Nephron progenitor cell (in vitro differentiated cells): ENCODE measurements at places on chromosomes 6 and 20.

GRCh38 chr20:46121184-46121930, 3.2 kb downstream of the CD40 start:
- no peak for DNase-seq

DNA sequence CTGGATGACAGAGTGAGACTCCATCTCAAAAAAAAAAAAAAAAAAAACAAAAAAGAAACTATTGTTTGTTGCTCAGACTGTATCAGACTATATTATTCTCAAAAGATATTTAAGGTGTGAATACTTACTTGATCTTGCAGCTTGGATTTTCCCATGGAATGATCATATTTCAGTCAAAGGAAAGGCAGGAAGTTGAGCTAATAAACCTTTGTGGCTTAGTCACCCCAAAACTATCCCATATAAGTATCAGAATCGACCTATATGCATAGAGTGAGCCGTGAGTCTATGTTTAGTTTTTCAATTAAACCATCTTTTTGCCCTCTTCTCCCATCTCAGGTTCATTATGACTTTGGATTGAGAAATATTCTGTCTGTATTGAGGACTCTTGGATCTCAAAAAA, 152.6 kb downstream of the DNAH8 start:
- no peak for DNase-seq

- DNase-seq, result peak; percentile 11
Measured at GRCh38 chr20:15146948-15147347, 809.5 kb upstream of the FLRT3 start.

GRCh38 chr6:170145272-170145592, 145.6 kb downstream of the DLL1 start:
- no peak for DNase-seq

- no peak for DNase-seq
Measured at GRCh38 chr6:122645256-122645655, 35.1 kb downstream of the PKIB start.

GRCh38 chr6:26477426-26477825, 19.7 kb downstream of the BTN2A1 start:
- DNase-seq, result no peak

DNA sequence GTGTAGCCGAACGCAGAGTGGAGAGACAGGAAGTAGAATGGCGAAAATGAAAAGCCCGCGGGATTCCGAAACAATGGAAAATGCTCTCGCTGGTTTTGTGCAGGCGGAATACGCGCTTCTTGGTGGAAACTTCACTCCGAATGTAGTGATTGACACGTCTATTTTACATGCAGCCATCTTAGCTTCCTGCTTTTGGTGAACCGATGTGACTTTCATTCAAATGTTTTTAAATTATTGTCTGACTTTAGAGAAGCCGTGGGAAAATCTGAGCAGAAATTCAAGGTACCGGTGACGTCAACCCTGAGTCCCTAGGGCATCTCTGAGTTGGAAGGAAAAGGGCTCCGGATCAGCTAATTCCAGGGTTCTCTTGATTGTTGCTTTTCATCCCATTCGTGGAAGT, 11.4 kb downstream of the GPX5 start:
- peak; percentile 20 for DNase-seq

DNA sequence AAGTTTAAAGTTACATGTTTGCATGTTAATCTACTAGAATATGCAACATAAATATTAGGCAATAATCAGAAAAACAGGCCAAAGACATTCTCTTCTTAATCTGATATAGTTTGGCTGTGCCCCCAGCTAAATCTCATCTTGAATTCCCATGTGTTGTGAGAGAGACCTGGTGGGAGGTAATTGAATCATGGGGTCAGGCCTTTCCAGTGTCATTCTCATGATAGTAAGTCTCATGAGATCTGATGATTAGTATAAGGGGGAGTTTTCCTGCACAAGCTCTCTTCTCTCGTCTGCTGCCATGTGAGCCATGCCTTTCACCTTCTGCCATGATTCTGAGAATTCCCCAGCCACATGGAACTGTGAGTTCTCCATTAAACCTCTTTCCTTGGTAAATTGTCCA, 1241.7 kb upstream of the ADGRB3 start:
- no peak for DNase-seq

DNA sequence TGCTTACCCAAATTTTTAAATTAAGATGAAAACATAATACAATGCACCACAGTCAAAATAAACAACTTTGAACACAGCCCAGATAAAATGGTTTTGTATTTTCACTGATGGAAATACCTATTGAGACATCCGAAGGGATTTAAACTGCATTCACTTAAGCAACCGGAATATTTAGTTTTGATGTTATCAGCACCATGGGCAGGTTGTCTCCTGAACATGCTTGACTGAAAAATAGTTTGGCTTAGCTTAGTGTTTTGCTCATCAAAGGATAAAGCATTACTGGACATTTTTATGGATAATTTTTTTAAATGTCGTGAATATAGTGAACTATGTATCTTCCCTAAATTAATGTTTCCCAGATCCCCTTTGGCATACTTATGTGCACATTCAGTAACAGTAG, 177.5 kb downstream of the GJA1 start:
- DNase-seq, result no peak

DNA sequence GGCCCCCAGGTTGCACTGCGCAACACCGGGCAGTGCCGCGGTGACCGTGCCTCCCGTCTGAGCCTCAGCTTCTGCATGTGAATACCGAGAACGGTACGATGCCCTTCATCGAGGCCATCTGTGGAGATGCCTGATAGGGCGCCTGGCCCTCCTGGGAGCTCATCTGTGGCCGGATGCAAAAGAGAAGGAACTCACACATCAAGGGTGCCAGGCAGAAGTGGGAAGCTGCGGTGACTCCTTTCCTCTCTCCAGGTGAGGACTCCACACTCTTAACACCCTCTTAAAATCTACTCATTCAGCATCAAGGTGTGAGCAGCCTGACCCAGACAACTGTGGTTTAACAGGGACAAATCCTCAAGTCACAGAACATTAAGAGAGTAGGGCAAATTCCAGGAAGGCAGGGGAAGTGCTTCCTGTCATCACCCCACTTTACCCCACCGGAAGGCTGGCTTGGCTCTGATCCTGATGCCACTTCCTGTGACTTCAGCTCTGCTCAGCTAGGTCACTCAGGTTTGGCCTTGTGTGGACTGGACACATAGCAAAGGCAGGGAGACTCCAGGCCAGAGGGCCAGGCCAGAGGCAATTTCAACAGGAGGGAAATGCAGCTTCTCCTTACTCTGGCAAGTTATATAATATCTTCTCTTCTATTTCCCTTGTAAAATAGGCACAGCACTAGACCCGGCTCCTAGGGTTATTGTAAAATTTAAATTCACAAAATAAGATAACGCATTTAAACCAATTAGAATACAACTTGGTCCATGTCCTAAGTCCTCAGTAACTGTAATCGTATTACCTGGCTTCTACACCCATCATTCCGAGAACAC, 69.4 kb downstream of the CPNE5 start:
- no peak for DNase-seq

- DNase-seq, result no peak
Measured at GRCh38 chr6:167150941-167151549, 6.7 kb downstream of the GPR31 start.

DNA sequence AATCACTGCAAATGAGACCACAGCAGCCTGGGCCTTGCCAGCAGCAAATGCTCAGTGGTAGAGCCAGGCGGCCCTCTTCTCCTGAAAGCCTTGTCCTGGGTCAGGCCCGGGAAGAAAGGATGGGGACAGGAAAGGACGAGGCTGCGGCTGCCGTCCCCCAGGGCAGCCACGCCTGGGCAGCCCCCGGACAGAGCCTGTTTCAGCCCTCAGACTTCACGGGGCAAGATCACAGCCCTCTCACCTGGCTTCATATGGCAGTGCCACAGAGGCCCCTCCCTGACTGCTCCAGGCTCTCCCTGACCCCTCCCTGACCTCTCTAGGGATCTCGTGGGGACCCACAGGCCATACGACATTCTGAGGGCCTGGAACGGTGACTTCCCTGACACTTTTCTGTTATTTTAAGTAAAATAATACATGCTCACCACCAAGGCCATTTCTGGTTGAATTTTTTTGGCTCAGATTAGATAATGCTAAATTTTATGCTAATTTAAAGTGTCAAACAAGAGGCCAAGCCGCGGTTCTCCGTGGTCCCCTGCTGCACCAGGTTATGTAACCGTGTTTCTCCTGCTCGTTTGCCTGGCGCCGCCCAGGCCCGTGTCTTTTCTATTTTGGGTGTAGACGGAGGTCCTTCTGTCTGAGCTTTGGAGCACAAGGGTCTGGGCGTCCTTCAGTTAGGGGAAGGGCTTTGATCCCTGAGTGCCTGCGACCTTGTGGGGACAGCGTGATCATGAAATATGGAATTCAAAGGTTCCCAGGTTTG, 59.9 kb upstream of the BHLHE23 start:
- DNase-seq, result no peak

DNA sequence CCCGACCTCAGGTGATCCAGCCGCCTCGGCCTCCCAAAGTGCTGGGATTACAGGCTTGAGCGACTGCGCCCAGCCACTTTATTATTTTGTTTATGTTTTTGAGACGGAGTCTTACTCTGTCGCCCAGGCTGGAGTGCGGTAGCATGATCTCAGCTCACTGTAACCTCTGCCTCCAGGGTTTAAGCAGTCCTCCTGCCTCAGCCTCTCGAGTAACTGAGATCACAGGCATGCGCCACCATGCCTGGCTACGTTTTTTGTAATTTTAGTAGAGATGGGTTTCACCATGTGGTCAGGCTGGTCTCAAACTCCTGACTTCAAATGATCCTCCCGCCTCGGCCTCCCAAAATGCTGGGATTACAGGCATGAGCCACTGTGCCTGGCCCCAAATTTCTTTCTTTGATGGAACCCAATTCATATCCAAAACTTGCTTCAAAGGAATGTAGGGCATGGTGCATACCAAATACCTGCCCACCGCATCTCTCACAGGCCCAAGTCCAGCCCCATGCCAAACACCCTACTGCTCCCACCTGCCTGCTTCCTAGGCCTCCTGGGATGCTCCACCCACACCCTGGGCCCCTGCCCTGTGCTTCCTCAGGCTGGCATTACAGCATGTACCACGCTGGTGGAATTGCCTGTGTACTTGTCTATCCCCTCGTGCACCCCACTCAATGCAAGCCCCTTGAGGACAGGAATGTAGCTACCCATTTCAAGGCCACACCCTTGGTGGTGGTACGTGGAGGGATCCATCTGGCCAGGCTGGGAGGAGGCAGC, 4.9 kb upstream of the HMGA1 start:
- DNase-seq, result no peak

GRCh38 chr20:1225783-1226654, at the start of gene RAD21L1:
Gene RAD21L1, plus strand, starts transcription at chr20:1226044. Its CDS starts 2,410 bp downstream, at chr20:1228454.
- DNase-seq, result peak; percentile 92

- no peak for DNase-seq
Measured at GRCh38 chr20:35093267-35093884, 769 bp upstream of the TRPC4AP start.

DNA sequence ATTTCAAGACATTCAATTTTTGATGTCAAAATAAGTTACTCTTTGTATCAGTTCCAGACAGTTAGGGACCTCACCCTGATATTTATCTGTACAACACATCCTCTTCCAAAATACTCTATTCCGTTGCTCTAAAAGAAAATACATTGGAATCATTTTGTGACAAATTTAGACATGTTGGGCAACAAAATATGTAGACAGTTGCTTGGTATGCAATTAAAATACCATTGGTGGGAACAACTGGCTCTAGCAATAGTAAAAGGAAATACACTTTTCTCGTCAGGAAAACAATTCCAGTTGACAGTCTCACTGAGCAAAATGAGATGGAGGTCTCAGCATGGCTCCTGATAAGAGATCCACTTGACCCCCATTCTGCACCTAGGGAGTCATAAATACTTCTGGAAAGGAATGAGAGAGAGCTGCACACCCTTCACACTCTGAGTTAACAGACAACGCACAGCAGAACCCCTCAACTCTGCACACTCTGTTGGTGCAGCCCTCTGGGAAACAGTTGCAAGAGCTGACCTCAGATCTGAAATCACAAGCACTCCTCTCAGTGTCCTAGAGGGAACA, 171.3 kb upstream of the NT5E start:
- DNase-seq, result no peak
